ENCODE measurements at places on chromosomes 2 and 18.

GRCh38 chr2:227834916-227835650 lies 21.4 kb downstream of the CCL20 start:
- DNase-seq = no peak

DNA sequence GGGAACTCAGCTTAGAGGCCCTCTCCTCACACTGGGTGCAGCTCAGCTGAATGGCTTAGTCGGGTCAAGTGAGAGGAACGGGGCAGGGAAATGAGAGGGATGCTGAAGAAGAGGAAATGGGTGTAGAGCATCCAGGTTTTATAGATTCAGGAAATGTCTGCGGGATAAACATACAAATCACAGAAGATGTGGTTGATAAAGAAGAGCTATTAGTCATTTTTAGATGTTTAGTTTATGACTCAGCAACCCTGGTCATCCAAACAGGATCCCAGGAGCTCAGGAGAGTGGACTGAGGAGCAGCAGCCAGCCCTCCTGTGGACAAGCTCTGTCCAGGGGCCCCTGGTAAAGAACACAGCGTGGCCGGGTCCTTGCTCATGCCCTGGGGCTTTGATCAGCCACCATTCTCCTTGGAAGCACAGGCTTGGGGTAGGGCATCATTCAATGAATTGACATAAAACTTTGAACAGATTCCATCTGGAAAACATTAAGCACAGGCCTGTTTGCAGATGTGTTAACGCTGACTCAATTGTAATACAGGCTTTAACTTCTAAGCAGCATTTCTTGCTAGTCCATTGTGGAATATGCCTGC lies 83.0 kb downstream of the NPAS2 start:
- peak; percentile 87 for DNase-seq

- no peak for DNase-seq
Measured at GRCh38 chr2:145739681-145740080, 1219.8 kb upstream of the ZEB2 start.

GRCh38 chr2:159561786-159562185 lies 54.6 kb downstream of the BAZ2B start:
- no peak for DNase-seq

- no peak for DNase-seq
Measured at GRCh38 chr18:38067086-38067485, 501.5 kb upstream of the CELF4 start.

DNA sequence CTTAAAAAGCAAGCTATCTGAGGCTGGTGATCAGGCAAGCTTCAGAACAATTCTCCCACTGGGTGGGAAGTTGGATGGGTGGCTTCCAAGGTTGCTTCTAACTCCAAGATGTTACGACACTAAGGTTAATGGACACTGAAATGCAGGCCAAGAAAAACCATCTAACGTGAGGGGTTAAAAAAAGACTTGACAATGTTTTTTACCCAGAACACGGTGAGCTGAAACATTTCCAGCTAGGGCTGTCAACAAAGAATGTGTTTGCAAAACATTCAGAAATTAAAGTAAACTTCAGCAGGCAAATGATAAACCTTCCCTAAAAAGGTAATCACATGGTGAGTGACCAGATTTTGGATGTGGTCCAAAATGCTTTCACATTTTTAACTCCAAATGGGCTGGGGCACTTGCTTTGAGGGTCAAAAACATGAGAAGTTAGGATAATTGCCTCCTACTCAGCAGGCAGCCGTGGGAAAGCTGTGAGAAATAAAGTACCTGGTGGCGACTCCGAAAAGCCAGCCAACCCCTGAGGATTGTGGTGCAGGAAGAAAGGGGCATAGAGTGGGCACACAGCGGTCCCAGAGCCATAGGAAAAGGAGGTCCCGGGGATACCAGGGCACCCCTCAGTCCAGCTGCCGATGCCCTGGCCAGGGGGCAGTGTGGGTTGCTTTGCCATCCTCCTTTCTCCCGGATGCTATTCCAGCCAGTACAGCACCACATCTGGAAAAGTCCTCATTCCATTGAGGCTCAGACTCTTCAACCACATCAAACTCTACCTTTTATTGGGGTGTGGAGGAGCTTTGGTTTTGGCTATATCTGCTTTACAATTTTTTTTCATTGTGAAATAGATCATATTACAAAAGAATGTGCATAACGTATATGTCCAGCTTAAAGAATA lies 90.0 kb upstream of the ATL2 start:
- DNase-seq = peak; percentile 65

GRCh38 chr2:196703695-196704094 lies 64.2 kb downstream of the CCDC150 start:
- DNase-seq = peak; percentile 18

DNA sequence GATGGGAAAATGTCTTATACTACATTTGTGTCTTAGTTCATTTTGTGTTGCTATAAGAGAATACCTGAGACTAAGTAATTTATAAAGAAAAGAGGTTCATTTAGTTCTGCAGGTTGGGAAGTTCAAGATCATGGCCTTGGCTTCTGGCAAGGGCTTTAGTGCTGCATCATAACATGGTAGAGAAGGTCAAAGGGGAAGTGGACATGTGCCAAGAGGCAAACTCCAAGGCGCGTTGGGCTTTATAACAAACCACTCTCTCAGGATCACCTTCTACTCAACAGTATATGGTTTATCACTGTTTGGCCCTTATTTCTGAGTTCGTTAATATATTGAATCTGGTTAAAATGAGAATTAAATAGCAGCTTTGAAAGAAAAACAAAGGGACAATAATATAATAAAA lies 58.2 kb downstream of the ICA1L start:
- no peak for DNase-seq

DNA sequence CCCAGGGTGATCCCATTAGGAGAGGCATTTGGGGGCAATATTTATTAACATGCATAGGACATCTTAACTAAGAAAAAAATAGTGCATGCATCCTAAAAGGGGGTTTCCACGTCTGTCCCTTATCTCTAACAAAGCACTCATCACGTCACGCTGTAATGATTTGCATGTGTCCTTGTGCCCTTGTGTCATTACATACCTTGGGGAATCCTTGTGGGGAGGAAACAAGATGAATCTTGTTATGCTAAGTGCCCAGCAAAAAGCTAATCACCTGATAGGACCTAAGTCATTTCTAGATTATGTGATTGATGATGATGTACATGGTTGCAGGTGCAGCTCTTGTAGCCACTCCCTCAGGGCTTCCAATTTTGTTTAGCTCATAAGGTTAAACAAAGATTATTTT lies 250.9 kb downstream of the FBXO15 start:
- DNase-seq = no peak

GRCh38 chr2:163612332-163612731 lies 123.5 kb downstream of the FIGN start:
- no peak for DNase-seq

DNA sequence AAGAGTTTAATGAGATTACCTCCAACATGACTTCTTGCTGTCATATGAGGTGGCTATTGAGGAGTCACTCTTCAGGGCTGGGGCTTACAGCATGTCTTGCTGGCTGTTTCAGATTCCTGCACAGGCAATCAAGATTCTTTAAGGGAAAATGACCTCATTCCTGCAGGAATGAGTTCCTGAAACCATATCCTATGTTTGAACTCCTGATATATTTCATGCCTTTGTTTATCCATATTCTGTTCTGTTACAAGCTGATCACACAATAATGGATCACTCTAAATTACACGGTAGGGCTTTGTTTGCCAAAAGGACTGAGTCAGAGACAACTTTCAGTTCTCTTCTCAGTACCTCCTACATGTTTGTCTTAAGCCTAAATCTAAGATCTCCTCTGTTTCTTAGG lies 879.8 kb upstream of the PIK3C3 start:
- DNase-seq = peak; percentile 58

DNA sequence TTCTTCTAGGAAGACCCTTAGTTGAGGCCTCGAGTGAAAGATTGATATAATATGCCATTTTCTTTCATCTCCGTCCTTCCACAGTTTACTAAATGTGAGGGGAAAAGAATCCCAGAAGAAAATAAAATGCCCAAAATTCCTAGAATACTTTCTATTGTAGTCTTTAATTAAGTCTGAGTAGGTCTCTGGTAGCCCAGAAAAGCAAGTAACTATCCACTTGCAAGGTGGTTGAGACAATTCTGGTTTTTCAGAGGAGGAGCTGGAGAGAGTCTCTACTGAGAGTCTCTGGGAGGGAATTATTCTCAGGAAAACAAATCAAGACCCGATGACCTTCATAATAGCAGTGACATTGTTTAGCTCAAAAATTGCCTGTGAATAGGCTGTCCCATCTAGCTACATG lies 63.9 kb upstream of the TTC39C start:
- DNase-seq = no peak

GRCh38 chr2:120771111-120771780 lies 35.6 kb downstream of the GLI2 start:
- peak; percentile 83 for DNase-seq

DNA sequence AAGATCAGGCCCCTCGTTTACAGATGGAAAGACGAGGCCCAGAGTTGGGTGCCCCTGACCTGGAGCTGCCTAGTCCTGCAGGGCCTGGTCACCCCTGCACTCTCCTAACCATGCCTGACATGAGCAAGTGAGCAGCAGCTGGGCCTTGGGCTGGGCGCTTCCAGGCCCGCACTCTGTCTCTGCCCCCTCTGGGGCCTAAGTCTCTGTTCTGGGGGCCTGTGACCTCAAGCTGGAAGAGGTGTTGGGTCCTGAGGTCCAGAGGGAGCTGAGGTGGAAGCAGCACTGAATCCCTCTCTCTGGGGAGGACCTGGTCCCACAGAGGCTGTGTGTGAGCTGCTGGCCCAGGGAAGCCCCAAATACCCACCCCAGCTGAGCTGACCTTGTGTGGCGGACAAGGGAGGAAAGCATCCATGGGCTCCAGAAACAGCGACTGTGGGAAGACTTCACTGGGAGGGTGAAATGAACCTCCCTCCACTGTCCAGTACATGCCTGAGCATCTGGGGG lies 46.1 kb upstream of the GPC1 start:
- DNase-seq = no peak

DNA sequence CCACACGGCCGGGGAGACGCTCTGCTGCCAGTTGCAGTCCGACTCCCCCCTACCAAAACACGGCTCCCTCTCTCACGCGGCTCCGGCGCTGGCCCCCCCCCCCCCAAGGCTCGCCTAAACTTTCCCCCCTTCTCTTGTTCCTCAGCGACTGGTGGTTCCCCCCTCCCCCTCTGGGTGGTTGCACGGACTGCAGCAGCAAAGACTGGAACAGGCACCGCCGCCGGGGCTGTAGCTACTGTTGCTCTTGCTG lies 281 bp downstream of the XPO1 start:
- no peak for DNase-seq

DNA sequence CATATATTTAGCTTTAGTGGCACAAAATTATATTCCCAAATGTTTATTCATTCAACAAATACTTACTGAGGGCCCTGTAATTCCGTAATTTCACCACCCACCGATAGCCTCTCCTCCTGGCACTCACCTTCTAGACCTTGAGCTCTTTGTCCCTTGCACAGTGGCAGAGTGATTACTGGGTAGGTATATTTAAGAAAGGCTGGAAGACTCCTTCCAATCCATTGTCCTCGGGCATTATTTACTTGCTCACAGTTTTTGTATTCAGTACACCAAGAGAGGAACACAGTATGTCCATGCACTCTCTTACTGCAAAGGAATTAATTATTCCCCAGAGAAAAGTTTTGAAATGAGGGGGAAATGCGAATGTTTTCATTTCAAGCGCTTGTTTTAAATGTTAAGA lies 1.1 kb upstream of the CDCA7 start:
- no peak for DNase-seq

DNA sequence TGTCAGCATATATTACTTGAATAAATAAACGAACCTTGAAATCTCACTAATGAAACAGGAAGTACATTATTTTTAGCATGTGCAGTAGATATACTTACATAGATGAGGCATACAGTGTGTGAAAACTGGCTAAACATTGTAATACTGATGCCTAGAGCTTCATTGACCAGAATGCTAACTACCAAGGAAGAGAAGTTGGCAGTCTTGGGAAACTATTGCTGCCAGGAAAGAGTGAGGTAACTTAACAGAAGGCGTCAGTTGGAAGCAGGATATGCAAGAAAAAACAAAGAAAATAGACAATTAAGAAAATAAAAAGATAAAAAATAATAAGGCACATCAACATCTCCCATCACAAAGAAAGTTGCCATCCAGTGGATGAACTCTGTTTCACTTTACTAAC lies 963.0 kb downstream of the TDRD15 start:
- no peak for DNase-seq

DNA sequence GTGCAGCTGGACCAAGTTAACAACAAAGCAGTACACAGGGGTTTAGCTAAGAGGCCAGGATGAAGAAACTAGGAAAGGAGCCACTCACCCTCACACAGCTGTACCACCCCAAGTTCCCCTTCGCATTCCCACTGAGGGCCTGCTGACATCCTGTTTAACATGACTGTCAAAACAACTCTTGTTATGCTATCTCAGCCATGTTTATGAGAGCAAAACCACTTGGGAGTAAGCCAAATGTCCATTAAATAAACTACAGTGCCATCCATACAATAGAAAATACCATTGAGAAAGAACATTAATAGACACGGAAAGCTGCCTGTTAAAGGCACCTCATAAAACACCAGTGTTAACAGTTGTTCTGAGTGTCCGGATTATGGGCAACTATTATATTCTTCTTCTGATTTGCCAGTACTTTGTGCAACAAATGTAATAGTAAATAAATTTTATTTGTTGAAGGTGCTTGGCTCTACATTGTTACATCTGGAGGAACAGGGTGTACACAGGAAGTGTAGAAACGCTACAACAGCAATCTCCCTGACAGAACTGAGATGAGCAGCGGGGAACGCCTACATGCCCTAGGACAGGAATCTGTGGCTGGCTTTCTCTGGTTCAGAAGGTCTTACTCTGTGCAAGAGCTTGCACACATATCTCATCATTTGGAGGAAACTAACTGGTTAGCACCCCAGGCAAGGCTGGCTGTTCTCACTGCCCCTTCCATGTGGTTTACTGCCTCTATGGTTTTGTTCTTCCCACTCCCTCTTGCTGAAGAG lies 85.6 kb downstream of the EHD3 start:
- peak; percentile 29 for DNase-seq

DNA sequence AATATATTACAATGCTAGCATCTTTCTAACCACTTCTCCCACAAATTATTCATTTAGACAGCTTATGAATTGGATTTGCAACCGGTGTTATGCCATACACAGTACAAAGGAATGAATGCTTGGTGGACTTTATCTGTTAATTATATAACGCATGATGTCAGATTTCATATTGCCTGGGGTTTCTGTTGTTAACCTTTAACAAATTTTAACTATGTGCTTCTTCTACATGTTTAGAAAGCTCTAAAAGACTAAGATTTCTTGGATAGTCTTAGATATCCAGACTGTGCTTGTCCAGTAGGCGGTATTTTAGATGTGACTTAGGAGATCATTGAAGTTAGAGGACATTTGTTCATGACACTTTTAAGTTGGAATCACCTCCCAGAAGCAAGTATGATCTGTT lies 976.3 kb downstream of the TMEM182 start:
- DNase-seq = no peak

DNA sequence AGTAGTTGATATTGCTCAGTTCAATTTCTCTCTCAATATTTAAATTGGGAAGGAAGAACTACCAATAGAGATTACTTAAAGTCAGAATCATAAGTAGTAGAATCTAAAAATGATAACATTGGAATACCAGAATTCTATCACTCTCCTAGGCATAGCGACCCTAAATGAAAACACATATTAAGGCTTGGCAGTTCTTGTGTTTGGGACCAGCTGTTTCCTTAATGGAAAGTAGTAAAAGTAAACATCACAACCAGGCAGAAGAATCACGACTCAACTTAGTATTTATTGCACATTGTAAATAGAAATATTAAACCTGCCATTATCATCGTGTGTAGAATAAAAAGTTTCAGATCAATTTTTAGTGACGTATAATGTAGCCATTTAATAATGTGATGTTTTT lies 117.5 kb downstream of the SPHKAP start:
- DNase-seq = no peak

GRCh38 chr2:218857371-218858137 lies 2.1 kb upstream of the WNT6 start:
- peak; percentile 53 for DNase-seq
